Stimulated activated CD4-positive, alpha-beta T cell treated with anti-CD3 and anti-CD28 coated beads, Interleukin-12 subunit alpha, Interleukin-12 subunit beta, amount 100 ng/mL, for 24 hours (primary cell): ENCODE measurements at places on chromosomes 7 and 10.

DNA sequence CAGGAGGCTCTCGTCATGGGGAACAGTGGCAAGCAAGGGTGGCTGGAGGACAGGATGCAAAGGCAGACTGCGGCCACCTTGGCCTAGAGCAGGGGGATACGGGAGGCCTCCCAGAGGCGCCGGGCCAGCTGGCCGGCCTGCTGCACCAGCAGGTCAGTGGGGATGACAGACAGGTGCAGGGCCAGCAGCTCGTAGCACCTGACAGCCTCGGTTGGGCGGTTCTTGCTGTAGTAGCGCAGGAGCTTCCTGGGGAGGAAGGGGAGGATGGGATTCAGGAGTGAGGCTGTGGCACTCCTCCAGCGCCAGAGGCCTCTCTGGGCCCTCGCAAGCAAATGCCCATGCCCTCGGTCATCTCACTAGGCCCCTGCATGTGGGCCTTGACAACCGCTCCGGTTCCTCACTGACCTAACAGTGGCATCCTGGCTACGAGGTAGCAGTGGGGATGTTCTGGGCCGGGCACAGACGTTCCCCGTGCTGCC lies 2.5 kb upstream of the PYROXD2 start:
- no peak for DNase-seq

GRCh38 chr7:69078997-69079769 lies 519.1 kb upstream of the AUTS2 start:
- DNase-seq, result no peak

GRCh38 chr7:4713183-4713784 lies 31.2 kb downstream of the FOXK1 start:
- DNase-seq, result no peak

DNA sequence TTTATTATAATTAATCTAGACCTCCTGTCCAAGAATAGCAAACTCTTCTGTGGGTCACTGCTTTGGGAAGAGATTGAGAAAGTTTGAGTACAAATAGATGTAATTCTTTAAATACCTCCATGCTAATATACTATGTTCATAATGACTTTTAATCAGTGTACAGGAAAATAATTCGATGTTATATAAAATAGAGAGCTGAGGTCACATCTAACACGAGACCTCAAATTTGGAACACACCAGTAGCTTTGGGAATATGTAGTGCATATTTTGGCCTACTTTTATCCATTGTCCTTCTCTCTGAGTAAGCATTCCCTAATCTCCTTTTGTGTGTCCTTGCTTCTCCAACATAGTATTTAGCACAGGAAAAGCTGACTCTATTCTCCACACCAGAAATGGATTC lies 27.3 kb upstream of the CABCOCO1 start:
- DNase-seq, result no peak

DNA sequence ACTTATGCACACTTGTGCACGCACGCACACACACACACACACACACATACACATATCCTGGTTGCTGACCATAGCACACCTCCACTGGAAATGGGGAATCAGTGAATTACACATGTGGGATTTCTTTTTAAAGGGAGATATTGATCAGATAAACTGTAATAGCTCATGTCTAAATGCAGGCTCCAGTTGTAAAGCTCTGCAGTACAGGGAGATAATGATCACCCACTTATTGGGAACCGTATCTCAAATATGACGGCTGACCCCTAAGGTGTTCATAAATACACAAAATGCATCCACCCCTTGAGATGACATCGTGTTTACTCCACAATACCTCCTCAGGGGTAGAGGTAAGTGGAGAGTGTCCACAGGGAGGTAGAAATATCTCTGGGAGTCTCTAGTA lies 79.2 kb downstream of the PLXNA4 start:
- DNase-seq, result no peak

DNA sequence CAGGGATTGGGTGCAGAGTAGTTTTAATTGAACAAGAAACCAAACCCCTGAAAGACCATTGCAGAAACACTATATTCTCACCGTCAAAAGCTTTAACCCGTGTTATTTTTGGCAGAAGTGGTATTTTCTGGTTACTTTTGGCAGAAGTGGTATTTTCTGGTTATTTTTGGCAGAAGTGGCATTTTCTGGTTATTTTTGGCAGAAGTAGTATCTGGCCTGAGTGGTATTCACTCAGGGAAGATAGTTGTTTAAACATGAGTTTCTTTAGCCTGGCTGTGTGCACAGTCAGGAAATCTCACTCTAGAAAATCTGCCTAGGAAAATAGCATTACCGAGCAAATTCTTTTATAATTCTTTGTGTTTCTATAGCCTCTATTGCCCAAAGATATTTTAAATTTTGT lies 322.7 kb downstream of the GFRA1 start:
- DNase-seq, result no peak

DNA sequence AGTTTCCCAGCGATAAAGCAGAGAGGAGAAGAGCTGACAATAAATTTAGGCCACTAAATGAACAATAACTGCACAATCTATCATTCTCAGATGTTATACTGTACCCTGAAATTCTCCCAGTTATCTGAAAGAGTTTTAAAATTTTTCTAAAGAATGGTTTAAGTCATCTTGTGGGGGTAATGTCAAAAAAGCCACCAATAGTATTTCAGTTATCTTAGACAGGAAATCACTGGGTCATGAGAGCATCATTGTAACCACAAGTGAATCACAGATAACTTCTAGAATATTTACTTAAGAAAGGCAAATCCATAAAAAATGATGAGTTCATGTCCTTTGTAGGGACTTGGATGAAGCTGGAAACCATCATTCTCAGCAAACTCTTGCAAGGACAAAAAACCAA lies 147.1 kb downstream of the DNAJB9 start:
- DNase-seq, result no peak

DNA sequence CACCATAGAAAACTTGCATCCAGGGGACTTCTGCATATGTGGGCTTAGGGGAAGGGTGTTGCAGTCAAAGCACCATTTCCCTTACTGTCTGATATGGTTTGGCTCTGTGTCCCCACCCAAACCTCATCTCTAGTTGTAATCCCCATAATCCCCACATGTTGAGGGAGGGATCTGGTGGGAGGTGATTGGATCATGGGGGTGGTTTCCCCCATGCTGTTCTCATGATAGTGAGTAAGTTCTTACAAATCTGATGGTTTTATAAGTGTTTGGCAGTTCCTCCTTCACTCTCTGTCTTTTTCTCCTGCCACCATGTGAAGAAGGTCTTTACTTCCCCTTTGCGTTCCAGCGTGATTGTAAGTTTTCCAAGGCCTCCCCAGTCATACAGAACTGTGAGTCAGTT lies 177.4 kb downstream of the ADK start:
- DNase-seq, result no peak

GRCh38 chr7:45543473-45543872 lies 30.7 kb upstream of the ADCY1 start:
- DNase-seq, result no peak

DNA sequence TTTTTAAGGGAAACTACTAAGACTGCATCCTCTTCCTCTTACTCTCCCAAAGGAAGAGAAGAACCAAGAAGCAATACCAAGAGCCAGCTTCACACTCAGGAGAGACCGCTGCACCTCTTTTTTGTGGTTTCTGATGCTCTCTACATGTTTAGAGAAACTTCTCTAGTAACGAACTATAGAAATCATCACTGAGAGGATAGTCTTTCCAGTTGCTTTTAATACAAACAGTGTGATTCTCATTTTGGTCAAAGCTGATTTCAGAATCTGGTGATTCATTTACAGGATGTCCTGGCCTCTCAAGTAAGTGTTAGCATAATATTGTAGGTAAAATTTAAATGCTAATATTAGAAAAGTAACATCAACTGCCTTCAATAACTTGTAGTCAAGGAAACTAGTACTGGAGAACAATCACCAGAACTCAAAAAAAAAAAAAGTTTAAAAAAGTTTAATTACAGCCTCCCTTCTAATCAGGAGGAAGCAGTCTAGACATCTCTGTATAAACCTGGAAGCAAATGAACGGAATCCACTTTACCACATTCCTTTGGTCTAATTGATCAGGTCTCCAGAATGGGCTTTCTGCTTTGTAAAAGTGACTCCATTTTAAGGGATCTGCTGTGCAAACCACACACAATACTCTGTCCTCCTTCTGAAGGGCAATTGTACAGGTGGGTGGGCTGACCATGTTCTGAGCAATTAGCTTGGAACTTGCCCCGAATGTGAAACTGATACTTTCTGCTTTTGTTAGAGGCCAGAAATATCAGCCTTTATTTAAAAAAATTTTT lies 3.0 kb downstream of the LAMB1 start:
- no peak for DNase-seq

GRCh38 chr7:12722136-12722535 lies 34.7 kb downstream of the ARL4A start:
- no peak for DNase-seq

DNA sequence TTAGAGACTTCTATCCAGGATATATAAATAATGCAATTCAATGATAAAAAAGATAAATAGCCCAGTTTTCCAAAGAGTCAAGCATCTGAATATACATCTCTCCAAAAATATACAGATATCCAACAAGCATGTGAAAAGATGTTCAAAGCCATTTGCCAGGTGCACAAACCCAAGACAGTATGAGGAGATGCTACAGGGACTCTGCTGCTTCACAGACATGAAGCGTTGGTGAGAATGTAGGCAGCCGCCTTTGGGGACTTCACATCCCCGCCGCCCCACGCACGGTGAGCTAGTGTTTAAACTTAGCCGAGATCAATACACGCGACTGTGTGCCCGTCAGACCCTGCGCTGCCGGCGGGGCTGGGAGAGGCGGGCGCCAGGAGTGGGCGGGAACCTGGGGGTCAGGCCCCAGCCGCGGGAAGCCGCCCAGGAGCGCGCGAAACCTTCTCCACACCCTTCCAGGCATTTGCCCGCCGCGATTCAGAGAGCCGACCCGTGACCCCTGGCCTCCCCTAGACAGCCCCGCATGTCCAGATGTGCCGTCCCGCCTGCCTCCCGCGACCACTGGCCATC lies 927 bp upstream of the ALOX5 start:
- no peak for DNase-seq

DNA sequence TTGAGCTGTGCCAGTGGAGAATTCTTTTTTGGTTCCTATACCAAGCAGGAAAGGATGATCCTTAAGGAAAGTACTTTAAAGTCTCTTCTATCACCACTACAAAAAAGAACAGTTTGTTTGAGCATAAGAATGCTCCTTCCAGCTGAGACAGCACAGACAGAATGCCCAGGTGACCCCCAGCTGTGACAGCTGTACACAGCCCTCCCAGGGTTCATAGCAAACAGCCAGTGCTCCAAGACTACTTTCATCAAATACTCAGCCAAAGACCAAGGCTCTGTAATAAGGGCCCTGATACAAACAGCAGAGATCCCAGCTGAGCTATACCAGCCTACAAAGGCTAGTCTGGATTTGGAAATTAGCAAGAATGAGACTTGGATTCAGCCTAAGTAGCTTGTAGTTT lies 65.7 kb downstream of the NXPH1 start:
- no peak for DNase-seq

DNA sequence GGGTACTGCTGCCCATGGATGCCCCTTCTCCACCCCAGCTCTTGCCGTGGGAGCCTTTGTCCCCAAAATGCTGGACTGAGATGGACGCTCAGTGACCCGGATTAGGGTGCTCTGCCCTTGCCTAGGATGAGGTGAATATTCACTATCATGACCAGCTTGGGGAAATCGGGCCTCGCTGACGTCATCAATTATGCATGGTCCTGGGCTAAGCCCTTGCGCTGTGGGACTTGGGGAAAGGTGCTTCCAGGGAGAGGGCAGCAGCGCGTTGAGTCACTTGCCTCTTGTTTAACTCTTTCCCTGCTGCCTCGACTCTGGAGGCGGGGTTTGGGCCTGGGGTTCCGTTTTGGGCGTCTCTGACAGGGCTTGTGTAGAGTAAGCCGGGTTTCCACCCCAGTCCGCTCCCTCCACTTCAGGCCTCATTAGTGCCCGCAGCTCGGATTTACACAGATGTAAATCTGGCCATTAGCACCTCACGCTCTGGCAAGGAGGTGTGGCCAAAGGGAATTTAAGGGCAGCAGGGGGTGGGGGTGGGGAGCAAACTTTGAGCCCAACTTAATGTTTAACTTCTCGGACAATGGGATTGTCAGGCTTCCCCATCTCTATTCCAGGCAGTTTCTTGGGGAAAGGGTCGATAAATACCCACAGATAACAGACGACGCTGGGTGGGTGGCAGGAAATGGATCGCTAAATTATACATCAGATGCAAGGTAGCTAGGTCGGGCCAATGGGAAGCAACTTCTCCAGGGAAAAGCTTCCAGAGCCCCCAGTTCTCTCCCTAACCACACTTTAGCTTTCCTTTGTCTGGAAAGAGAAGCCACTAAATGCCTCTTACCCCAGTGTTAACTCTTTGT lies 51.3 kb upstream of the TCF7L2 start:
- no peak for DNase-seq

DNA sequence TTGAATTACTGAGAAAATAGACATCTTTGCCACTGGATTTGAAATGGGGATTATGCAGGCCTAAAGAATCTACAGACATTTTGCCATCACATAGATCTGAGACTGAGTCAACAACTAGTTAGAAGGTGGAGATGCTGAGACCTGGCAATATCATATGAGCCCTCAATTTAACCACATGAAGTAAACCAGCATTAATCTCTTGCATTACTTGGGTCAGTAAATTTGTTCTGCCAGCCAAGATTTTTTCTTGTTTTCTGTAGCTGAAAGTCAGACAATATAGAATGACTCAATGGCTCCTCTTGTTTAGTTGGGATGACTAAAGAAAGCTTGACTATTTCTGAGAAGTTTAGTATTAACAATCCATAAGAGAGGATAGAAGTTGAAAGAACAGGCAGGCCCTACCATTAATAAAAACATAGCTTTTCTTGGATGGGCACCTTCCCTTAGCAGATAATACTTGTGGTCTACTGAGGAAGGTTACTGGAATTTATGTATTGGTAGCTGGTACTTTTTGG lies 396.7 kb upstream of the SORCS1 start:
- DNase-seq, result no peak

- DNase-seq, result no peak
Measured at GRCh38 chr7:133854739-133855138, 272.4 kb upstream of the LRGUK start.

- DNase-seq, result no peak
Measured at GRCh38 chr10:81680359-81680758, 194.6 kb upstream of the NRG3 start.

DNA sequence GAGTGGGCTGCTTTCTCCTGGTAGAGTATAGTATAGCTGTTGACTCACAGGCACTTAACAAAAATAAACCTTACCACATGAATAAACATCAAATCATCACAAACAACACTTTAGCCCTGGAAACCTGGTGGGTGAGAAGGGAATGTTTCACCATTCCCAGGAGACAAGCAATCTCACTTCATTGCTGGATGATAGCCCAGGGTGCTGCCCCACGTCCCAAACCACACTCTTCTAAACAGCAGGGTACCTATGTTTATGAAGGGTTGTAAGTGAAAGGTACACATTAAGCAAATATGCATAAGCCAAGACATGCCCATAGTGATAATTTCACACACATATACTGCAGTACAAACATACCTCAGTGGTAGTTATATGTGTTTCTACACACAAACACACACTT lies 276.2 kb downstream of the FGFR2 start:
- no peak for DNase-seq

- no peak for DNase-seq
Measured at GRCh38 chr10:131726076-131726880, 174.5 kb upstream of the PPP2R2D start.
